Stimulated activated CD4-positive, alpha-beta T cell treated with anti-CD3 and anti-CD28 coated beads, Interleukin-4, amount 100 ng/mL, for 1 hour (primary cell): ENCODE measurements at places on chromosomes 2 and 18.

GRCh38 chr2:203016716-203017115, 2.0 kb downstream of the NBEAL1 start:
- no peak for DNase-seq

GRCh38 chr2:182521453-182522404, 94.9 kb upstream of the PDE1A start:
- DNase-seq: no peak

DNA sequence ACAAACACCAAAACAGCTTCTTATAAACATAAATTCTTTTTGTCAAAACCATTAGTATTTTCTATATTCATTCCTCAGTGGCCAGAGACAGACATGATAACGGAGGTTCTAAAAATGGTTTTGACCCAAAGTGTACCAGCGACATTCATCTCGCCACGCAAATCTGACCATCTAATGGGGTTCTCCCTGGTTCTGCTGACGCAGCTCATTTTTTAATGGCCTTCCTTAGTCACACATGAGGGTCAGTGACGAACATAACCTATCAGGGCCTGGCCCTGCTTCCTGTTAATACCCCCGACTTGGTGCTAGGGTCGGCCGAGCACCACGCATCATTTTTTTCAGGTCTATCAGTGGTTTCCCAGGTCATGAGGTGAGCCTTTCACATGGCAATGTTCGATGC, 45.9 kb upstream of the ARL4C start:
- no peak for DNase-seq

DNA sequence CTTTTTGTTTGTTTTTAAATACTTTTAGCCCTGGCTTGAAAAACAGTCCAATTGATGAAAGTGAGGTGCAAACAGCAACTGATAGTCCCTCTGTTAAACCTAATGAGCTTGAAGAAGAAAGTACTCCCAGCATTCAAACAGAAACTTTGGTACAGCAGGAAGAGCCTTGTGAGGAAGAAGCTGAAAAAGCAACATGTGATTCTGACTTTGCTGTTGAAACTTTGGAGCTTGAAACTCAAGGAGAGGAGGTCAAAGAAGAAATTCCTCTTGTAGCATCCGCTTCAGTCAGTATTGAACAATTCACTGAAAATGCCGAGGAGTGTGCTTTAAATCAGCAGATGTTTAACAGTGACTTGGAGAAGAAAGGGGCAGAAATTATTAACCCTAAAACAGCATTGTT, 30.6 kb upstream of the DYSF start:
- no peak for DNase-seq

GRCh38 chr18:24051031-24051947, 36.7 kb downstream of the TTC39C start:
- DNase-seq: no peak

DNA sequence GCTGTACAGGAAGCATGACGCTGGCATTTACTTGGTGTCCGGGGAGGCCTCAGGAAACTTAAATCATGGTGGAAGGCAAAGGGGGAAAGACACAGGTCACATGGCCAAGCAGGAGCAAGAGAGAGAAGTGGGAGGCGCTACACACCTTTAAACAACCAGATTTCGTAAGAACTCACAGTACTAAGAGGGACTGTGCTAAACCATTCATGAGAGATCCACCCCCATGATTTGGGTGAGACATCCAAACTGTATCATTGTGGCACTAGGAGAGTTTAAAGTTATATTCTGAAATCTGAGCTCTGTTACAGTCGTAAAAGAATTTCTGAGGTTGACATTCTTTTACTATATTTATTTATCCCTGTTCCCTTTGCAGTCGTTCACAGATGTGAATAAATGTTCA, 116.6 kb downstream of the ICA1L start:
- DNase-seq: no peak

DNA sequence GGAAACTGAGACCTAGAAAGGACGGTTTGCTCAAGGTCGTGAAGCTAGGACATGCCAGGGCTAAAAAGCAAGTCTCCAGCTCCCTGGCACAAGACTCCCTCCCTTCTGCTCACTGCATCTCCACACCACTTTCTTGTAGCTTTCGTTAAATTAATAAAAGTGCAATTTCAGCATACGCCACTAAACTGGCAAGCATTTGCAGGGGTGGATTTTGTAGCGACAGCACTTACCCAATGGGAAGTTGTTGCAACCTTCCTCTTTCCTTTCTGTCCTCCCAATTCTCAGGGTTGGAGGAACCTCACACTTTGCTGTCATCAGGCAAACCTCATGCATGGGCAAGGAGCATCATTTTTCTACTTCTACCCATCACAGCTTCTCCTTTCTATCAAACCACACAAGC, 7.4 kb upstream of the RHOB start:
- DNase-seq: no peak

- no peak for DNase-seq
Observed at GRCh38 chr2:188294352-188294926, 2.8 kb downstream of the GULP1 start.

DNA sequence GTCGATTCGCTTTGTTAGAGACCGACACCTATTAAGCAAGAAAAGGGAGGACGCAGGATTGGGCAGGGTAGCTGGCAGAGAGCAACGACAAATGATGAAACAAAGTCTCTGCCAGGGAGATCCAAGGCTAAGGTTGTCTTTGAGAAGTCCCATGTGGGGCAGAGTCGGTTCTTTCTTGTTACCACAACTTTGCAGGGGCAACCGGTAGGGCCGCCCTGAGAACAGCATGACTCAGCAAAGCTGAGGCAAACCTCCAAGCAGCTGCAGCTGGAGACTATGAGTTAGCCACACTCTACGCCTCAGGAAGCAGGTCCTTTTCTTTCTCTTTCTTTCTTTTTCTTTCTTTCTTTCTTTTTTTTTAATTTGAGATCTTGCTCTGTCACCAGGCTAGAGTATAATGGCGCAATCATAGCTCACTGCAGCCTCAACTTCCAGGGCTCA, 452.3 kb upstream of the ID2 start:
- peak; percentile 33 for DNase-seq

GRCh38 chr2:230155359-230155758, 64.4 kb downstream of the SP110 start:
- no peak for DNase-seq

- no peak for DNase-seq
Observed at GRCh38 chr2:51410331-51410730, 378.4 kb upstream of the NRXN1 start.

DNA sequence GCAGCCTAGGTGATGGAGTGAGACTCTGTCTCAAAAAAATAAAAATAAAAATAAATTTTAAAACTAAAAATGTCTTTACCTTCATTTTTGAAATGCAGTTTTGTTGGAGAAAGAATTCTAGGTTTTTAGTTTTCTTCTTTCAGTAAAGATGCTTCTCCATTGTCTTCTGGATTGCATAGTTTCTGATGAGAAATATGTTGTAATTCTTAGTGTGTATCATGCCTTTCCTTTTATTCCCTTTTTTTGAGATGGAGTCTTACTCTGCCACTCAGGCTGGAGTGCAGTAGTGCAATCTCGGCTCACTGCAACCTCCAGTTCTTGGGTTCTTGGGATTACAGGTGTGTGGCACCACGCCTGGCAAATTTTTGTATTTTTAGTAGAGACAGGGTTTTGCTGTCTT, 130.0 kb upstream of the FBXO11 start:
- DNase-seq: no peak

- DNase-seq: no peak
Observed at GRCh38 chr2:8935982-8936381, 67.5 kb downstream of the MBOAT2 start.

- no peak for DNase-seq
Observed at GRCh38 chr2:204051476-204051875, 114.9 kb downstream of the ICOS start.

GRCh38 chr2:68771211-68771751, 36.7 kb downstream of the ARHGAP25 start:
- DNase-seq: peak; percentile 20

GRCh38 chr2:36088716-36089328, 266.8 kb upstream of the CRIM1 start:
- DNase-seq: no peak

DNA sequence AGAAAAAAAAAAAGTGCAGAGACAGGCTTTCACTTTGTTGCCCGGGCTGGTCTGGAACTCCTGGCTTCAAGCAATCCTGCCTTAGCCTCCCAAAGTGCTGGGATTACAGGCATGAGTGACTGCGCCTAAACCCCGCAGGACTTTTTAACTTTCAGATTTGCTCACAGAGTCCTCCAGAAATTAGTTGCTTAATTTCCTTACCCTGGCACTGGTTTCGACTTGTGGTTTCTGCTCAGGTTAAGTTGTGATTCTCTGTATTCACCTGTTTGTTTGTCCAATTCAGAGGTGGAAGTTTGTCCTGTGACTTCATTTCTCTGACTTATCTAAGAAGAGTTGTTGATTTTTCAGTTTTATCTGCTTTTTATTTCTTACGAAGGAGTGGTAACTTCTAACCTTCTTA, 238.1 kb downstream of the TMEM182 start:
- DNase-seq: no peak

DNA sequence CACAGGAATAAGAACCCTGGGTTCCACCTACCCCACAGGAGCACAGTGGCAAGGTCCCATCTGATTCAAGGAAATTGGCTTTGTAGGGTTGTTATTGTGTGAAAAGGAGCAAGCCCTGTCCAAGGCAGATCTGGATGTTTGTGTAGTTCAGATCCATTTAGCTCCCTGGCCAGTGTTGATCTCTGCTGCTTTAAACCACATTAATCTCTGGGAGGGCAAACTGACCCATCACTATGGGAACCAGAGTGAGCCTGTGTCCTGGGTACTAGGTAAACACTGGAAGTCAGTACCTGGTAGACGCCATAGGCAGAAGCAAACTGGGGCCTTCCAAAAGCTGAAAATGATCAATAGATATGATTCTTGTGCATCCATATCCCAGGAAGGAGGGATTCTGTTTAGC, 271.5 kb upstream of the EPAS1 start:
- no peak for DNase-seq

GRCh38 chr2:9658972-9659371, 28.2 kb upstream of the YWHAQ start:
- DNase-seq: no peak

- no peak for DNase-seq
Observed at GRCh38 chr2:70024284-70024683, 62.9 kb upstream of the ASPRV1 start.

GRCh38 chr2:128792476-128793054, 473.9 kb upstream of the HS6ST1 start:
- no peak for DNase-seq

DNA sequence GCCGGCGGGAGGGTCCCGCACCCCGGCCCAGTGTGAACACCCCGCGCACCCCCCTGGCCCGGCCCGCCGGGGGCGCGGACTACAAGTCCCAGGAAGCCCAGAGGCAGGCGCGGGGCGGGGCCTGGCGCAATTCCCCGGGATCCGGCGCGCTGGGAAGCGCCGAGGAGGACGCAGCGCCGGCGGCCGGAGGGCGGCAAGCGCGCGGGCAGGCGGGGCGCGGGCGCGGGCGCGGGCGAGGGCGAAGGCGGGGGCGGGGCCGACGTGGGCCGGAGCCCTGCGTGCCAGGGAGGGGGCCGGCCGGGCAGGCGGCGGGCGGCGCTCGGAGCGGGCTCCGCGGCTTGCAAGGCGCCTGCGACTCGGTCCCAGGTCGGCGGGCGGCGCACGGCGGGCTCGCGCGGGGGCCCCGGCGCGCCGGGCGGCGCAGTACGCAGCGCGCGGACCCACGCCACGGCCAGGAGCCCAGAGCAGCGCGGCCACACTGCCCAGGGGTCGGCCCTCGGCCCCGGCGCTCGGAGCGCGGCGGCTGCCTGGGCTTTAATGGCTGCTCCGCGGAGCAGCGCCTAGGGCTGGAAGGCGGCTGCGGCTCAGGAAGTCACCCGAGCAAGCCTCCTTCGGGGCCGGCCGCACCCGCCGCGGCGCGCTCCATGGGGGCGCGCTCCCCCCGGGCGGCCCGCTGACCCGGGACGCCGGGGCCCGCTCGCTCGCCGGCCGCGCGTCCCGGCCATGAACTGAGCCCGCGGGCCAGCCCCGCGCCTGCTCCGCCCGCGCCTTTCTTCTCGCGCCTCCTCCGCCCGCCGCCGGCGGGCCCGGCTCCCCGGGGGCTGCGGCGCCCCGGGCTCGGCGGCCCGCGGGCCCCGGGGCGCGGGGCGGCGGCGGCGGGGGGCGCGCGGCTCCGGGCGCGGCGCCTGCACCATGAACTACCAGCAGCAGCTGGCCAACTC, at the start of gene AGAP1:
Gene AGAP1 (plus strand): TSS at position 269 of the 941 bp plus-strand sequence.
- peak; percentile 30 for DNase-seq

DNA sequence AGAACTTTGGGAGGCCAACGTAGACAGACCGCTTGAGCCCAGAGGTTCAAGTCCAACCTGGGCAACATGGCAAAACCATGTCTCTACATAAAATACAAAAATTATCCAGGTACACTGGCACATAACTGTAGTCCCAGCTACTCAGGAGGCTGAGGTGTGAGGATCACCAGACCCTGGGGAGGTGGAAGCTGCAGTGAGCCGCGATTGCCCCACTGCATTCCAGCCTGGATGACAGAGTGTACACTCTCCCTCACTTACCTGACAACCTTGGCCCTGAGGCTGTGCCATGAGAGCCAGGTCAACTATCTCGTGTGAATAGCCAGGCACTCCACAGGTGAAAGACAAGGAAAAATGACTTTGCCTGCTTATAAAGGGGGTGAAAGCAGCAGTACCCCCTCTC, 39.3 kb downstream of the CBLN2 start:
- DNase-seq: no peak

GRCh38 chr2:196719110-196719872, 79.8 kb downstream of the CCDC150 start:
- DNase-seq: no peak

DNA sequence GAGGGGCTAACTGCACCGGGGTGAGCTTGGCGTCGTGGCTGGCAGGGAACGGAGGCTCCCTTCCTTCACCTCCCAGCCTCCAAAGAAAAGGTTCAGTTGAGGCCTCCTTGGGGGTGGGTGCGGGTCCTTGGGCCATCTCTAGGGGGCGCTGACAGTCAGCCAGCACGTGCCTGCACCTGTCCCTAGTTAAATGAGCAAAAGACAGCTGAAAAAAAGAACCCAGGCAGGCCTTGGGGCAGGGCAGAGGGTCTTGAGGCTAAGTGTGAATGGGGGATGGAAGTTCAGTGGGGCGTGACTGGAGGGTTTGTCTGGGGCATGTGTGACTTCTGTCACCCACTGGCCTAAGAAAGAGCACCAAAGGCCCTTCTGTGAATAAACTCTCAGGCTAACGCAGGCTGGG, 56.4 kb downstream of the ZFP36L2 start:
- peak; percentile 69 for DNase-seq

GRCh38 chr18:28080876-28081300, 96.0 kb downstream of the CDH2 start:
- no peak for DNase-seq

GRCh38 chr2:237626813-237627440, 460 bp upstream of the LRRFIP1 start:
- no peak for DNase-seq

GRCh38 chr18:77161961-77162360, 29.4 kb upstream of the MBP start:
- DNase-seq: no peak
